ENCODE measurements at places on chromosomes 3 and 15.

DNA sequence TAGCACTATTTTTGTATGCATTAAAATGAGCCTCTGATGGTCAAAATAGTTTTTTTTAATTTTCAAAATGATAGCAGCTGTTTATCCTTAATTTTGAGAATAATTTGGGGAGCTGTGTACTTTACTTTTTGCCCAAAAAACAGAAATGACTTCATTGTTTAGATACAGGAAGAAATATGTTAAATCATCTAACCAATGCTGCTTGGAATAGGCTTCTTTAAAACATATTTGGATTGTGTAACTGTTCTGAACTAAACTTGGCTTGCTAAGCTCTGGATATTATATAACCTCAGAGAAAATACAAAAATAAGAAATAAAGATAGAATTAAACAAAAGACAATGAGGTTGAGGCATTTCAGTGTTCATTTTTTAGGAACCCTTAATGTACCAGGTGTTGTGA lies 119.3 kb downstream of the SERPINI1 start:
- no peaks in the 10 kb centered on the region for H3K36me3 ChIP-seq
- no peaks in the 10 kb centered on the region for H3K4me1 ChIP-seq
- no peak for DNase-seq
- H3K27me3 ChIP-seq = peaks cover 1% of the 10 kb centered on the region
- no peak overlapping the region for H3K27ac ChIP-seq

- H3K4me1 ChIP-seq = no peaks in the 10 kb centered on the region
- no peaks in the 10 kb centered on the region for H3K36me3 ChIP-seq
- H3K27ac ChIP-seq = no peak overlapping the region
- H3K27me3 ChIP-seq = no peaks in the 10 kb centered on the region
- H3K4me3 ChIP-seq = no peak overlapping the region
- DNase-seq = no peak
Observed at GRCh38 chr3:8843347-8843746, 73.9 kb upstream of the OXTR start.

DNA sequence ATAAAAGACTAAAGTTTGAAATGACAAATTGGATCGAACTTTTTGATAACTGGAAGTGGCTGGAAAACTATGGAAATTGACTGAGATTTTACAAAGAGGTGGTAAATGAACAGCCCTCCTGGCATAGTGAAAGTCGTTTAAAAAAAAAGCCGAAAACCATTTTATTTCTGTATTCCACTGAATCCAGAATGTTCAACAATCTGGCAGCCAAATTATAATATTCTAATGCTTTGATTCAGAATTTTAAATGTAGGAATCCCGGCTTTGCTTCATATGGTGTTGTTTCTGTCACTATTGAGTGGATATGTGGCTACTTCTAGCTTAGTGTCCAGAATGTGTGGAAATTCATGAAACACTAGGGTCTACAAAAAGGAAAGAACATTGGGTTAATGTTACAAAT lies 208.9 kb upstream of the DCBLD2 start:
- no peak for DNase-seq
- H3K27me3 ChIP-seq = no peaks in the 10 kb centered on the region
- H3K4me3 ChIP-seq = no peak overlapping the region

- peaks cover 2% of the 10 kb centered on the region for H3K27me3 ChIP-seq
- peaks cover 6% of the 10 kb centered on the region for H3K4me1 ChIP-seq
- H3K4me3 ChIP-seq = no peak overlapping the region
- DNase-seq = no peak
- no peak overlapping the region for H3K27ac ChIP-seq
- H3K36me3 ChIP-seq = no peaks in the 10 kb centered on the region
Observed at GRCh38 chr3:190305406-190305805, 16.8 kb downstream of the CLDN1 start.

- peaks cover 3% of the 10 kb centered on the region for H3K27me3 ChIP-seq
- H3K4me3 ChIP-seq = no peak overlapping the region
- no peak overlapping the region for H3K27ac ChIP-seq
- no peaks in the 10 kb centered on the region for H3K4me1 ChIP-seq
- H3K36me3 ChIP-seq = no peaks in the 10 kb centered on the region
- no peak for DNase-seq
Observed at GRCh38 chr3:61541694-61542093, 19.7 kb upstream of the PTPRG start.

GRCh38 chr3:60979461-60980341 lies 271.6 kb downstream of the FHIT start:
- H3K4me3 ChIP-seq = no peak overlapping the region
- no peak for DNase-seq
- no peaks in the 10 kb centered on the region for H3K36me3 ChIP-seq
- no peaks in the 10 kb centered on the region for H3K4me1 ChIP-seq
- no peaks in the 10 kb centered on the region for H3K27me3 ChIP-seq
- H3K27ac ChIP-seq = no peak overlapping the region
